ENCODE measurements at places on chromosomes 1 and 21. TPM values are rescaled to one million over a fixed set of nuclear protein-coding genes. Genes with fewer than 3 reads are reported as not detected.
A peak's percentile ranks its signal among the peaks of the same experiment; 100 is the strongest.

DNA sequence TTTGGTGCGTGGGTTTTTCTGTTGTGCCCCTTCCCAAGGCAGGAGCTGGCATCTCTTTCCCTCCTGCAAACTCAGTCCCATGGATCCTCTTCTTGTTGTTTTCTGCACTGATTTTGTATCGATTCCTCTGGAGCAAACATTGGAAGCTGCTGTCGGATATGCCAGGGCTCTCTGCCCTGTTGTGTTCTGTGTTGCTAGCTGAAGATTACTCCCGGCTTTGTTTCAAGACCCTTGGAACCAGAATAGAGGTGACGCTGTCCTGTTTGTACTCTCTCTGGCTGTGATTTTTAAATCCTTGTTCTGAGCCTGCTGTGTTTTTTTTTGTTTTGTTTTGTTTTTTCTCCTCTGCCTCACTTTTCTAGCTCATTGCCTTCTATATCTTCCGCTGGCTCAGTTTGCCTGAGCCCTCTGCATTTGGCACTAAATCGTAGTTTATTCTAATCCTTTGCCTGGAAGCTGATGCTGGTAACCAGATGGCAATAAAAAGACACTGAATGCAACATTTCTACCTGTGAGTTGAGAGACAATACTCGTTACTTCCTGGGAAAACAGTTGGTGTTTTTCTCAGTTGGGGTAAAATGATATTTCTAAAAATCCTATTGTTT is 67.0 kb downstream of the BACH1 start:
- DNase-seq: no peak

DNA sequence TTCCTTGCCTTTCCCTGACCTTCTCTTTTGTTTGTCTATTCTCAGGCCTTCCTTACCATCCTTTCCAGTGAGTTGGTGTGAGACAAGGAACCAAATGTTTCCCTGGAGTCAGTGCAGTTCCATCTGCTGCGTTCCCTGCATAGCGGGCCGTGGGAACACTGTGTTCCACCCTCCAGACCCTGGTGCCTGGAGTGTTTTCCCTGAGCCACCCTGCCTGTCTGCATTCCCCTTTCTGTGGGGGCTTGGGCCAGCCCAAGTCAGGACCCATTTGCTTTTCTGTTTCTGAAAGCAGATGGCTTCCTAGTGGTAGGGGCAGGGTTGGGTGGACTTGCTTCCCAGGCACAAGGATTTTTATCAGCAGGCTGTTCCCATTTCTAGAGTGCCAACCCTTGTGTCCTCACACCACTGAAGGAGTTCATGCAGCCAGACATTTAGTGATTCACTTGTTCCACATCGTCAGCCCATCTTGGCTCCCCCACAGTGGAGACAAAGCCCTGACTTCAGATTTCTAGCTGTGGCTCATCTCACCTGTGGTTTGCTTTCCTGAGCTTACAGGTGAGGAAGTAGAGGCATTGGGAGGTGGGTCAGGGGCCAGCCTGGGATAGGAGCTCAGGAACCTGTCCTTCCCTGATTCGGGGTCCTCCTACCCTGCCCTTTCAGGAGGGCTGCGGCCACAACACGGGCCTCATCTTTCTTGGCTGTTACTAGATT is 14.1 kb upstream of the MYOG start:
- DNase-seq: no peak

- peak; percentile 16 for DNase-seq
Observed at GRCh38 chr1:231421546-231421970, 529 bp downstream of the EGLN1 start.

- DNase-seq: no peak
Observed at GRCh38 chr1:205267306-205267902, 39.7 kb downstream of the TMCC2 start.

GRCh38 chr1:76330991-76331603 is 256.6 kb downstream of the ST6GALNAC3 start:
- peak; percentile 81 for DNase-seq

DNA sequence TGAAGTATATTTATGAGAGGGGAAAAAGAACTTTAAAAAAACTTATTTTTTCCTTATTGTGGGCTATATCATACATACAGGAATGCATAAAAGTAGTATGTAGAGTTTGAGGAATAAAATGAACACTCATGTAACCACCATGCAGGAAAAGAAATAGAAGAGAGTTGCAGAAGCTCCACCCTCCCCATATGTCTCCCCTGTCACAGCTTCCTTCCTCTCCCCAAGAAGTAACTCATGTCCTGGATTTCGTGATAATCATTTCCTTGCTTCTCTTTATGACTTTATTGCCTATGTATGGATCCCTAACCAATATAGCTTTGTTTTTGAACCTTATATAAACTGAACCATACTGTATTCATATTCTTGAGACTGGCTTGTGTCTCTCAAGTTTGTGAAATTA is 126.4 kb downstream of the ZZZ3 start:
- no peak for DNase-seq

GRCh38 chr1:201883786-201884185 is 4.9 kb upstream of the SHISA4 start:
- no peak for DNase-seq

GRCh38 chr21:38486221-38486620 is 12.1 kb downstream of the ERG start:
- no peak for DNase-seq

GRCh38 chr1:218348628-218349071 is 3.5 kb downstream of the TGFB2 start:
- DNase-seq: no peak

DNA sequence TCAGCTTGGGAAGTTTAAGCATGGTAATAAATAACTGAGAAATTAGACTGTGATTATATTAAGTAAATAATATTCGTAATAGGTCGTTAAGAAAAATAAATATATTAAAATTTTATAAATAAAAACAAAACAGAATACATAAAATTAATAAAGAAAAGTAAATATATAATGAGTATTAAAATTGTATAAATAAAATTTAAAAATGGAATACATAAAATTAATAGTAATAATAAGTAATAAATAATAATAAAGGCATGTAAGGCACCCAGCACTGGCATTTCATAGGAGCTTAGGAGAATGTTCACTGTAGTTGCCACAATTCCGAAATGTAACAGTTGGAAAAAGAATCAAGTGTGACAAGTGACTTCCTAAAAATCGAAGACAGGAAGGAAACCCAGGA is 45.8 kb upstream of the FHAD1 start:
- DNase-seq: no peak

DNA sequence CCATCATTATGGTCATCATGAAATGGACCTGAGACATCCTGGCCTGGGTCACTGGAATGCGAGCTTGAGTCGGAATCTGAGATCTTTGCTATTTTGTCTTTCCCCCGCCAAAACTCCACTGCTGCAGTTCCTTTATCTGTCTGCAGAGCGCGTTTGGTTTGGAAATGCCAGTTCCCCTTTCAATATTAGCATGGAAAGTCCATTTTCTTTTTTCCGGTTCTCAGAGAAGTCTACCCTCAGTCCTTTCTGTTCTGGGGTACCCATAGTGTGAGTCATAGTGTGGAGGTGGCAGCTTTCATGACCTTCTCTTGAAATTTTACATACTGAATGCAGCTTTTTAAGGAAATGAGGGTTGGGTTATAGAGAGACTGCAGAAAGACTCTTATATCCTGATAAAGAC is 14.6 kb downstream of the CACNA1E start:
- peak; percentile 20 for DNase-seq

GRCh38 chr1:116367256-116367945 is 5.6 kb upstream of the ATP1A1 start:
- DNase-seq: no peak

DNA sequence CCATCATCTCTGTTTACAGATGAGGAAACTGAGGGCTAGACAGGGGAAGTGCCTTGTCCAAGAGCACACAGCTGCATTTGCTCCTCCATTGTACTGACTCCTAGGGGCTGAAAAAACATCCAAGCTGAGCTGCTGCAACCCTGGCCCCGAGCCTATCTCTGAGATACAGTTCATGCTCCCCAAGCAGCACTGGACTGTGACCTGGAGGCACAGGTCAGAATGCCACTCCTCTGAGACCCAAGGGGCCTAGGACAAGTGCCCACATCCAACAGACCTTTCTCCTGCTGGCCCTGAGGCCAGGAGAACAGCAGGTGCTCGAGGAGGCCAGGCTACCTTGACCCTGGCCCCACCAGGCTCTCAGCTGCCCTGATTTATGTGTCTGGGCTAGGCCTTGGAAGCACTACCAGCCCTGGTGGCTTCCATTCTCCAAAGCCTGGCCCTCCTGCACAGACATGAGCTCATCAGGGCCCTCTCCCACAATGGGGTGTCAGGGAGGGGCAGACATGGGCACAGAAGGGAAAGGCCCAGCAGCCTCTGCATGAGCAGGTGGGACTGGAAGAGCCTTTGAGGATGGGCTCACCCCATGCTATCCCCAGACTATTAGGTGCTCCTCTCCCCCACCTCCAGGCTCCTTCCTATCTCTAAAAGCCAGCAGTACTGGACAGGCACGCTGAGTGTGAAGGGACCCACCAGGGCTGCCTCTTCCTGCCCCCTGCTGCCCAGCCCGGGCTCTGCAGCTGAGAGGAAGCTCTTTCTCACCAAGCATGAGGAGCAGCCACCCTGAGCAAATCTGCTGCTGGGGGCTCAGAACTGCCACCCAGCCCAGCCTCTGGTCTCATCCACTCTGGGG is 18.8 kb downstream of the ADGRB2 start:
- DNase-seq: peak; percentile 71

GRCh38 chr1:26721669-26722355 is 26.0 kb downstream of the ARID1A start:
- DNase-seq: peak; percentile 49

GRCh38 chr1:33393524-33393923 is 37.4 kb downstream of the PHC2 start:
- DNase-seq: no peak

GRCh38 chr1:57986432-57986831 is 560.1 kb downstream of the OMA1 start:
- no peak for DNase-seq

GRCh38 chr1:72296501-72296900 is 14.2 kb upstream of the NEGR1 start:
- DNase-seq: no peak

DNA sequence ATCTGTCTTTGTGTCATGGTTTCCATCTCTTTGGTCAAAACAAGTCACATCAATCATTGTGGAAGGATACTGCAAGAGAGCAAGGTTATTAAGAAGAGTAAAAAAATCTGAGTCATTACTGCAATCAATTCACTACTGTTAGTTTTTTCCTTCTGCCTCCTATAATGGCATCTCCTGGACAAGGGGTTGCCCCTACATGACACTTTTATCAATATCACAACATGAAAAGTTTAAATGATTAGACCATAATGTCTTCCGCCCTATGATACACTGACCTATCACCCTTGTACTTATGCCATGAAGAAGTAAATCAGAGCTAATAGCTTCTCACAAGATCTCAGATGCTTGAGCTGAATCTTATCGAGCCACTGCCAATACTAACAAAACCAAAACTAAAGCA is 223.9 kb downstream of the KCNK2 start:
- DNase-seq: no peak

DNA sequence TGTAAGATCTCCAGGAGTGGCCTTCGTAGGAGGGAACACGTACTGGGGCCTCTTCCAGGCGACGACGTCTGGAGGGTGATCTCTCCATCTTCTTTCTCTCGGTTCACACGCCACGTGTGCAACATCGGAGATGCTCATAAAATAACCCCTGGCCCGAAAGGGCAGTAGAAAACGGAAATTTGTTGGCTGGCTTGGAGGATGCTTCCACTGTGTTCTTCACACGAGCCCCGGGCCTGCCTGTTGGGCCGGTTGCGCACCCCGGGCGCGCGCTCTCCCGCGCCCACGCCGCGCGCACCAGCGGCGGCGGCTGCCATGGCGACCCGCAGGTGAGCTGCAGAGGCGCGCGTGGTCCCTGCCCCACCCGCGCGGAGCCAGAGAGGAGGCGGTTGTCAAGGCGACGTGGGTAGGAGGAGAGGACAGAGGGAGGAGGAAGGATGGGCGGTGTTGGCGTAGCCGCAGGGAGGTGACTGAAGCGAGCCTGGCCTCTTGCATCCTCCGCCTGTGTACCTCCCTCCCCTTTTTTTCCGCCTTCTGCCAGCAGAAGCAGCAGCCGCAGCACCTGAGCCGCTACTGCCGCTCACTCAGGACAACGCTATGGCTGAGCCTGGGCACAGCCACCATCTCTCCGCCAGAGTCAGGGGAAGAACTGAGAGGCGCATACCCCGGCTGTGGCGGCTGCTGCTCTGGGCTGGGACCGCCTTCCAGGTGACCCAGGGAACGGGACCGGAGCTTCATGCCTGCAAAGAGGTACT is at the start of gene ELAPOR1:
TSS of gene ELAPOR1 (plus strand) at position 526 of the 752 bp plus-strand sequence. CDS start at position 595, 69 bp downstream.
- no peak for DNase-seq

DNA sequence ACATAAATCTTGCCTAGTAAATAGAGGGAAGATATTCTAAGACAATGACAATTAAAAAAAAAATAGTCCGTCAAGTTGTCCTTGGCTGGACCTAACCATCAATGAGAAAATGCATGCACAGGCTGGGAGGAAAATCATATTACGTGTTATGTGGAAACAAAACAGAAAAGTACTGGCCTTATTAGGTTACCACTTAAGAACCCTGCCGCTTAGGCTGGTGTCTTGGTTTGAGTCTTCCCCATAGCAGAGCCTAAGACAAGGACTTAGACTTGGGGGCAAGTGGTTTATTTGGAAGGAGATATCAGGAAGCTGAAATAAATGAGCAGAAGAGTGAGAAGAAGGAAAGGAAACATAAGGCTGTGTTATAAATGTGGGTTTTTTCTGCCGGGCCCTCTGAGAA is 186.4 kb downstream of the MRPL39 start:
- no peak for DNase-seq

DNA sequence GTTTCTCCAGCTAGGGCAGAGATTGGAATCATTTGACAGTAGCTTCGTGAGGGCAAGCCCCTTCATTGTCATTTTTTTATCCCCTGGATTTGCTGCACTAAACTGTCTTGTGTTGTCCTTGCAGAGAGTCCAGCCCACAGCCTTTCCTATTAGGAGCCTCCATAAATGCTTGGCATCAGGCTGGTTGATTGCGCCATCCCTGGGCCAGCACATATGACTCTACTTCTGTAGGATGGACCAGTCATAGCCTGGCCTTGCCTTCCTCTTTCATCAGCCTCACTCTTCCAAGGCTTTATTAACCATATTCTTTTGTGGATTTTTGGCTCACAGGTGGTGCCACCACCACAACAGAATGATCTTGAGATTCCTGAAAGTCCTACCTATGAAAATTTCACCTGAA is 31.4 kb downstream of the LY9 start:
- DNase-seq: no peak

DNA sequence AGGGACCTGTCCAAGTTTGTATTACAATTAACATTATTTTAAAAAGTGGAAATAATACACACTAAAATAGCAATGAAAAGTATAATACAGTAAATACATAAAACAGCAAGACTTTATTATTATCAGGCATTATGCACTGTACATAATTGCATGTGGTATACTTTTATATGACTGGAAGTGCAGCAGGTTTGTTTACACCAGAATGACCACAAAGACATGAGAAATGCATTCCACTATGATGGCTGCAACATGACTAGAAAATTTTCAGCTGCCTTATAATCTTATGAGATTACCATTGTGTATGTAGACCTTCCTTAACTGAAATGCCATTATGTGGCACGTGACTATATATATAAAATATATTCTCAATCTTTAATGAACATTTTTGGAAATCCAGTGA is 1699.6 kb downstream of the KCNT2 start:
- DNase-seq: no peak

GRCh38 chr1:67332653-67333529 is 25.2 kb downstream of the IL12RB2 start:
- DNase-seq: no peak

- peak; percentile 7 for DNase-seq
Observed at GRCh38 chr1:62180639-62181038, 14.0 kb upstream of the L1TD1 start.

The NPHS2 gene
- not detected for total RNA-seq

The C1orf115 gene
- 10.3 TPM for total RNA-seq

The ST6GALNAC3 gene
- total RNA-seq: 70.7 TPM

The OR2L13 gene
- not detected for total RNA-seq

The RBM11 gene
- 2.0 TPM for total RNA-seq

The NGF gene
- not detected for total RNA-seq

The TAL1 gene
- 0.13 TPM for total RNA-seq

The CITED4 gene
- 0.55 TPM for total RNA-seq
